ENCODE measurements at places on chromosomes 7 and 10. TPM values are rescaled to one million over a fixed set of nuclear protein-coding genes. Genes with fewer than 3 reads are reported as not detected.
A peak's percentile ranks its signal among the peaks of the same experiment; 100 is the strongest.

DNA sequence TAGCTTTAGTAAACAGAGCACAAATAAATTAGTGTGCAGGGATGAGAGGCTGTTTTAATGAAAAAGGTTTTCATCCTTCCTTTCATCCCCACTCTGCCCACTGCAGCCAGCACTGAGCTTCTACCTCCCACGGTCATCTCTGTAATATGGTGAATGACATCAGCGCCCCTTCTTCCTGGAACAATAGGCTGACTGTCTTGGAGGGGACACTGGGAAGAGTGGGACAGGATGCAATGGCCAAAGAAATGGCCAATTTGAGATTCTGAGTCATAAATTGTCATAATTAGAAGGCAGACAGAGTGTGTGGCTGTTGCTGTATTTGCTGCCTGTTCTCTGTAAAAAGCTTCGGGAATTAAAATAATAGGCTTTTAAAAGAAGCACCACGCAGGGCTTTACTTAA lies 126.7 kb upstream of the CALN1 start:
- DNase-seq = no peak

The PKD2L1 gene
- total RNA-seq = 0.10 TPM

DNA sequence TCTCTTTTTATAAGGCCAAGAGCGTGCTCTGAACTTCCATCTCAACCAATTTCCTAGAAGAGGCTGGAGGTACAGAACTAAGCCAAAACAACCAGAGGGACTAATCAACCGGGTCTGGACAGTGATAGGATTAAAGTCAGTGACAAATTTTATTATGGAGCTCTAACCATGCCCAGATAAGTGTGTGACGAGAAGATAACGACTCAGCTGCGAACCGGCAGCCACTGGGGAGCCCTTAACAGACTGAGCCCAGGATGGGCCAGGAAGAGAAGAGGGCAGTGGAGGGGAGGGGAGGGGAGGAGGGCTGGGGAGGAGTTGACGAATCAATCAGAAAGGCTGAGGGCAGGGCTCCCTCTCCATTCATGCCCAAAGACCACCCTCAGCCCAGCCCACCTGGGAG lies 119.9 kb downstream of the PLXNA4 start:
- DNase-seq = no peak

The CDK6 gene
- total RNA-seq = 91.6 TPM

DNA sequence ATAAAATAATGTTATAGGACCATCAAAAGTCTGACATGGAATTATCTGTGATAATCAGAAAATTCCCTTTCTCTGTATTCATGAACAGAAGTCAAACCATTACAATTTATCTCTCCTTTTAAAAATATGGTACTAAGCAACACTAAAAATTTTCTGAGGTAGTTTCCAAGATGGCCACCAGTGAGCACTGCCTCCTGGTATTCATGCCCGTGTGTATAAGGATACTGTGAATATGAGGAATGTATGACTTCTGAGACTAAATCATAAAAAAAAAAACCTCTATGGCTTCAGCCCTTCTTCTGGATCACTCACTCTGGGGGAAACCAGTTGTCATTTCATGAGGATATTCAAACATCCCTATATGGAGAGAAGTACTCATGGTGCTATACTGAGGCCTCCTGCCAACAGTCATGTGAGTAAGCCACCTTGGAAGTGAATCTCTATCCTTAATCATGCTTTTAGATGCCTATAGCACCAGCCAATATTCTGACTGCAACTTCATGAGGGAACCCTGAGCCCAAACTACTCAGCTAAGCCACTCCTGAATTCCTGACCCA lies 41.1 kb downstream of the SIRT1 start:
- DNase-seq = no peak

The ACHE gene
- not detected for total RNA-seq

The ERVW-1 gene
- total RNA-seq = not detected

- no peak for DNase-seq
These were observed 26.9 kb downstream of the CRHR2 start for GRCh38 chr7:30655096-30655970.

DNA sequence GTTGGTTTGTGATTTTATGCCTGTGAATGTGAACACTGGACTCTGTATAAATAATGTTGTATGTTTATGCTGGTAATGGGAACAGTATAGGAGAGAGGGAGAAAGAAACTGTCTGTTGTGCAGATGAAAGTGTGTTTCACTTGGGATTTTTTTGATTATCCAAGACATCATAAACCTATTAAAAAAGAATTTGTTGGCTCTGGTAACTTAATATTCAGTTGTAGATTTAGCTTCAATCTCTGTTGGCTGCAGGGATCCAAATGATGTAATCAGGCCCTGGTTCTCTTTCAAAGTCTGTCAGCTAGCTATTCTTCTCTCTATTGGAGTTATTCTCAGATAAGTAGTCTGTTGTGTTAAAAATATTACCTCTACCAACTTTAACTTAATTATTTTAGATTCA lies 168.8 kb upstream of the RHOBTB1 start:
- DNase-seq = no peak

GRCh38 chr10:16316733-16317390 lies 119.9 kb upstream of the PTER start:
- no peak for DNase-seq

- DNase-seq = no peak
These were observed 24.0 kb upstream of the TMEM213 start for GRCh38 chr7:138773817-138774216.

GRCh38 chr10:7082967-7083366 lies 327.9 kb downstream of the SFMBT2 start:
- DNase-seq = no peak

DNA sequence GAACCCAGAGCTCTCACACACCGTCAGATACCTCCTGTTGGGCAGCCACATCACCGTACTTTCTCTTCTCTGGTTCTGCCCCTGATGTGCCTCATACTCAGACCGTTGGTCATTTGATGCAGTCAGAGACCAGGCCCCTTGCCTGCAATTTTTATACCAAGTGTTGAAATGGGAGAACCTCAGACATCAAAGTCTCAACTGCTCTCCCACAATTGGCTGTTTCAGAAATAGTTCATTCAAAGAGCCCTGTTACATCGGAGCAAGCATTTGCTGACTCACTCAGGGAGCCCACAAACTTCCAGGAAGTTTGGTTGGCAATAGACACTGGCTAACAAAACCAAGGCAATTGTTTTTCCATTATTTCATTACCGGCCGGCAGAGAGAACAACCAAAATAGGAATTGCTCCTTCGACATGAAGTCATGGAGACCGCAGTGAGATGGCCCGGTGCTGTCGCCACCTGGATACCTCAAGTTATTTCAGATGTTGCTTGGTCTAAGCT lies 33.5 kb upstream of the ADAM12 start:
- DNase-seq = no peak

DNA sequence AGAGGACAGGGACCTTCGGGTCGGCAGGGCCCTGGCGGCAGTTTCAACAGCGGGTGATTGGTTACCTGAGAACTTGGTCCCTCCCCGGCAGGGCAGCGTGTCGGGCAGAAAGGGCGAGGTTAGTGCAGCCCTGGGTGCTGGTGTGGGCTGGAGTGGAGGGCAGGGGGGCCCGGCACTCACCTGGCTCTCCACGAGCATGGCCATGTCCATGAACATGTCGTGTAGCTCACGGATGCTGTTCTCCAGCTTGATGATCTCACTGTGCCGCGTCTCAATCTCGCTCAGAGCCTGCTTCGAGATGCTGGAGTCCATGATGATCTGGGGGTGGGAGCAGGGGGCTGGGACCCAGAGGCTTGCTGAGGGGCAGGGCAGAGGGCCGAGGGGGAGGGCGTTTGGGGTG lies 16.8 kb downstream of the STX1A start:
- no peak for DNase-seq

The PRR15 gene
- total RNA-seq = not detected

- no peak for DNase-seq
These were observed 339.7 kb downstream of the HGF start for GRCh38 chr7:81430150-81430549.

The TWIST1 gene
- total RNA-seq = not detected

DNA sequence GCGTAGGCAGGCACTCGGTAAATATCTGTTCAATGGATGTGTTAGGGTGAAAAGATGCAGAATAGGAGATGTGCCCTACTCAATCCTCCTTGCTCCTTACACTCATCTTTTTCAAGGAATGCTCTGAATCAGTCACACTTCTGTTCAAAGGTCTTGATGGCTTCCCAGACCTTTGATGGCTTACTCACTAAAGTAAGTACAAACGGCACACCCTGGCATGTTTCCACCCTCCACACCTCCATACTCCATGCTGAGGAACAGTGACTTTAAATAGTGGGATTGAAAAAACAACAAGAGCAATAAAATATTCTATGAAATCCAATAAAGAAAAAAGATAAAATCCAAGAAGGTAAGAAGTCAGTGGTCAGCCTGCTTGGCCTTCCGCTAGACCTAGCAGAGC lies 569.2 kb downstream of the SORCS1 start:
- DNase-seq = no peak

The FZD1 gene
- 0.52 TPM for total RNA-seq

GRCh38 chr10:122727426-122727825 lies 27.8 kb upstream of the C10orf120 start:
- DNase-seq = no peak

The FAM25C gene
- total RNA-seq = not detected

DNA sequence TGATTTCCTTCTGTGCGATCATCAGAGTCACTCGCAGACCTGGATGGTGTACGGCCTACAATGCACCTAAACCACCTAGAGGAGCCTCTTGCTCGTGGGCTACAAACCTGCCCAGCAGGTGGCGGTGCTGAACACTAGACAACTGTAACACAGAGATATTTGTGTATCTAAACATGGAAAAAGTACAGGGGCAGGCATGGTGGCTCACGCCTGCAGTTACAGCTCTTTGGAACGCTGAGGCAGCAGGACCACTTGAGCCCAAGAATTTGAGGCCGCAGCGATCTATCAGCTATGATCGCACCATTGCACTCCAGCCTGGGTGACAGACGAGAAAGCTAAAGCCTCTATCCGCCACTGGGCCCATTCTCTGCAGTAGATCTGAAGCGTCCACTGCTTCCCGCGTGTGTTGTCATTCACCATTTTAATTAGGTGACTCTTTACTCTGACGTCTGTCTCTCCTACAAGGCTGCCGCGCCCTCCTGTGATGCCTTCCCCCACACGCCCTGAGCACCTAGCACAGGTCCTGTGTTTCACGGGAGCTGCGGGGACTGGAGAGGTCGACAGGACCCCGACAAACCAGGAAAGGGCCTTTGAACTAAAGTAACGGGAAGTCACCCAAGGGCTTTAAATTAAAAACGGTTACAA lies 774 bp downstream of the TUBGCP2 start:
- DNase-seq = peak; percentile 72

DNA sequence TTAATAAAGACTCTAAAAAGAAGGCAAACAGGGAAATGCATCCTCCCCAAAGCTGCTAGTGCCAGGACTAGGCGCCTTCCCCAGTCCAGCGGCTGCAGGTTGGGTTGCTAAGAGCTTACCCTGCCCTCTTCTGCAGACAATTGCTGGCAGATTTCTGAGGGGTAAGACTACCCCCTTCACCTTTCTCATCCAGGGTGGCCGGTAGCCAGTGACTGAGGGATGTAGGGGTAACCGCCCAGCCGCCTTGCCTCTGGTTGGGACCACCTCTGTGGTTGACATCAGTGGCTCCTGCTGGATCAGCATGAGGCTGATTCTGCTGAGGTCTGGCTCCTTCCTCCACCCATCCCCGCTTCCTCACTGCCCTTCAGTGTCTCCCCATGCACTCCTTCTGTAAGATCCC lies 71.2 kb downstream of the ADCYAP1R1 start:
- DNase-seq = no peak
